ENCODE measurements at places on chromosomes 6 and 20.

DNA sequence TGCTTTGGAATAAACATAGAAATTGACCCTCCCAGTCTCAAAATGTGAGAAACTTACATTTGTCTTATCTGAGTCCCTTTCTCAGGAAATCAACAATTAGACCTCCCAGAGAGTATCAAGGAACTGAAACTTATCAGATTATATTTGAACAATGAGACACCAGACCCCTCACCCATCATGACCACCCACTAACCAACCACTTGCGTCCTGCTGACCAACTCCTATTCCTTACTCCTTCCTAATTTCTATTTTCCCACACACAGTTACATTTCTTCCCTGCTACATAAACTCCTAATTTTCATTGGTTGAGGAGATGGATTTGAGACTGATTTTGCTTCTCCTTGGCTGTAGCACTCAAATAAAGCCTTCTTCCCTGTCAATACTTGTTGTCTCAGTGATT, 97.9 kb downstream of the TPBG start:
- no peak for DNase-seq

DNA sequence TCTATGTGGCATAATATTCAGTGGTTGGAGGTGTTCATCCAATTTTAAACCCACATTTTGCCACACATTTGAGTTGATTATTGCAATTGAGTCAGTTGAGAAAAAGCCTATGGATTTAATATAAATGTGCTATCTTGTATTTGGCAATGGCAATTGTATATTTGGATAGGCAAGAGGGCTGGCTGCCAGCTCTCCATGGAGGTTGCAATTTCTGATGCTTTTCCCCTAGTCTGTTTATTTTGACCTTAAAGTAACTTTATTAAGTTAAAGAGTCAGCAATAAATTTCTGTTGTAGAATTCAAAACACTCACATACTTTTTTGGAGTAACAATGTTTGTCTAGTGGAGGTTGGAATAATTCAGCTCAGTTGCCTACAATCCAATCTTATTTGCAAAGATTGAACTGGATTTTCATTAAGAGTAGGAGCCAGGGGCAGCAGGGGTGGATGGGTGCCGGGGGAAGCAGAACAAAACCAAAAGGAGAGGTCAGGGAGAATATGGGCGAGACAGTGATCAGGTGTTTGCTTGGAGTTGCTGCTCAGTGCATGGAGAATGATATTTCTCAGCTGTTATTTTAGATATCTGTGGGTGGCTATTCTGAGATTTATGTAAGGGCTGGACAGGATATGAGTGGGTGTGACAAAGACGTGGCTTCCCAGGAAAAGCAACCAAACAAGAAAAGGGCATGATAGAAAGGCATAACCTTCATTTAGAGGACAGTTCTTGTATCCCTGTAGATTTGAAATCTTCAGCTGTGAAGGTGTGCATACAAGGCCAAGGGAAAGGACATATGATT, 163.0 kb downstream of the HDGFL1 start:
- no peak for DNase-seq

GRCh38 chr6:5778317-5778857, 228.3 kb downstream of the NRN1 start:
- no peak for DNase-seq

- DNase-seq, result no peak
These were observed 3.7 kb downstream of the RPS6KA2 start for GRCh38 chr6:166623318-166623717.

DNA sequence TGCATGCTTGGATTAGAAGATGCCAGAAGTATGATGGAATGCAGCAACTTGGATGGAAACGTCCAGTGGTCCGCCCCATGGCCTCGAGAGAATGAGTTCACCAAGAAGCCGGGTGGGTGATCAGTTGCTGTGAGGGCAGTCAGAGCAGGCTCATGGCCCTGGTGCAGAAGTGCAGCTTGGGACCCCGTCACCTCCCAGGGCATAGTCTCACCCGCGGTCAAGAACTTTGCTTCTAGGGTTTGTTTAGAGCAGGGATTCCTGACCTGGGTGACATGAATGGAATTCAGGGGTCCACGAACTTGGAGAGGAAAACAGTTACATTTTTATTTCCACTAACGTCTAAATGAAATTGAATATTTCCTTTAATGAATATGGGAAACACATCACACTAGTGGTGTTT, 216.5 kb upstream of the SNX9 start:
- no peak for DNase-seq

- DNase-seq, result peak; percentile 26
These were observed 74.0 kb upstream of the MAP3K4 start for GRCh38 chr6:160917572-160917971.

DNA sequence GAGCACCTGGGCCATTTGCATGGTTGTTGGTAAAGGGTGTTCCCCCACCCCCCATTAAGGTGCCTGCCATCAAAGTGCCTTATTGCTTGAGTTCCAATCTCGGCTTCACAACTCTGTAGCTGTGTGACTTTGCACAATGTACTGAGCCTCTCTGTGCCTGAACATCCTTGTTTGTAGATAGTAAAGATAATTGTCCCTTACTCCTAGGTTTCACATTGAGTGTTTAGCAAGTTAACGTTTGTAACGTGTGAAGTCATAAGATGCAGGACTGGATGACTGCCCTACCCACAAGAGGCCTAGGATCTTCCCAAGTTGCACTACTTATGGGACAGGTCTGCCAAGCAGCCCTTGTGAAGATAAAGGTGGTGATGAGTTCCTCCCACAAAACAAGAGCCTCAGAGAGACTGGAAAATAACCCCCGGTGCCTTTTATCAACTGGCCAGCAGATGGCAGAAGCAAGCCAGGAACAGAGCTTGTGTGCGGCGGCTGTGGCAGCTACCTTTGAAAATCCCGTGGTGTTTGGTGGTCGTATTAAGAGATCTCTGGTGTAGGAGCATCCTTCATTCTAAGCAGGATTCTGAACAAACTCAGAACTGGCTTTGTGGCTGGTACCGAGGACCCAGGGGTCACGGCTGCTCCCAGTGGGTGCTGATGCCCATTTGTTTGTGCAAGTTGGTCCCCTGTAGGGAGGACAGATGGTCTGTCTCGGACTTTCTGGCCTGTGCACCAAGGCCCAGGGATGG, 99.1 kb downstream of the CDH26 start:
- DNase-seq, result peak; percentile 44

DNA sequence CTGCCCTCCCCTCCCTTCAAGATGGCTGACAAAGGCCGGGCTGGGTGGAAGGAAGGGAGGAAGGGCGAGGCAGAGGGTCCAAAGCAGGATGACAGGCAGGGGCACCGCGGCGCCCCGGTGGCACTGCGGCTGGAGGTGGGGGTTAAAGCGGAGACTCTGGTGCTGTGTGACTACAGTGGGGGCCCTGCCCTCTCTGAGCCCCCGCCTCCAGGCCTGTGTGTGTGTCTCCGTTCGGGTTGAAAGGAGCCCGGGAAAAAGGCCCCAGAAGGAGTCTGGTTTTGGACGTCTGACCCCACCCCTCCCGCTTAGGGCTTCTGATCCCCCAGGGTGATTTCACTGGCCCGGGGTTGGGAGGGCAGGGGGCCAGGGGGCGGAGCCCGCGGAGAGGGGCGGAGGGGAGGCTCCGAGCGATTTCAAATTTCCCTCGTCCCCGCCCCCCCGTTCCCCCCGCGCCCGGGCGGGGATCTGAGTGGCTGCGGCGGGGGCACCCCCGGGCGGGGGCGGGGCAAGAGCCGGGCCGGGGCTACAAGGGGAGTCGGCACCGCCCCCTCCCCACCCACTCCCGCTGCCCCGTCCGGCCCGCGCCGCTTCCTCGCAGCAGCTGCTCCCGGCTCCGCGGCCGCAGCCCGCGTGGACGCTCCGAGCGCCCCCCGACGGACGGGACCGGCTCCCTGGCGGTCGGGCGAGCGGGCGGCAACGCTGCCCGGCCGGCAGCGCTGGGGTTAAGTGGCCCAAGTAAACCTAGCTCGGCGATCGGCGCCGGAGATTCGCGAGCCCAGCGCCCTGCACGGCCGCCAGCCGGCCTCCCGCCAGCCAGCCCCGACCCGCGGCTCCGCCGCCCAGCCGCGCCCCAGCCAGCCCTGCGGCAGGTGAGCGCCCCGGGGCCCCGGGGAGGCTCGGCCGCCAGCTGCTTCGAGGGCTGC, at the start of gene DNMT3B:
DNMT3B (plus strand) TSS at position 555 of the 923 bp plus-strand sequence. CDS start 17,939 bp downstream, outside the sequence.
- DNase-seq, result no peak

GRCh38 chr6:17478223-17478907, 85.0 kb downstream of the CAP2 start:
- no peak for DNase-seq

DNA sequence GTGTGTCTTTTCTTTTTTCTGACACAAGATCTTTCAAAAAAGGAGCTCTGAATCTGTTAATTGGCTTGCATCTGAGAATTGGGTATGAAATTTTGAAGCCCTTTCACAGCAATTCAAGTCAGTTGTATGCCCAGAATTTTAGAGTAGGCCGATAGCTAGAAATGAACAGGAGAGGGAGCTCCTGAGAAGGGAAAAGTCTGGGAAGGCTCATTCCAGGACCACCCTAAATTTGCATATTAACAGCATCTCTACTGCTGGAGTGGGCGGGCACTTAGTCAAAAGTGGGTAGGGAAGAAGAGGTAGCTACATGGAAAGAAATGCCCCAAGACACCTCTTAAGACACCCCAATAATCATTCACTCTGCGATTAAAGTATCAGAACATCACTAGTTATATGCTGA, 928.3 kb downstream of the TBC1D32 start:
- no peak for DNase-seq

DNA sequence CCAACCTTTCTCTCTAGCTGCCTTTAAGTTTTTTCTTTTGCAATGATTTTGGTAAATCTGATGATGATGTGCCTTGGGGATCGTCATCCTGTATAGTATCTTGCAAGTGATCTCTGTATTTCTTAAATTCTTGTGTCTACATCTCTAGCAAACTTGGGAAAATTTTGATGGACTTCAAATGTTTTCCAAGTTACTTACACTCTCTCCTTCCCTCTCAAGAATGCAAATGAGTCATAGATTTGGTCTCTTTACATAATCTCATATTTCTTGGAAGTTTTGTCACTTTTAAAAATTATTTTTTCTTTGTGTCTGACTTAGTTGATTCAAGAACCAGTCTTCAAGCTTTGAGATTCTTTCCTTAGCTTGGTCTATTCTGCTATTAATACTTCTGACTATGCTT, 176.4 kb downstream of the TBC1D32 start:
- DNase-seq, result no peak
